Stimulated activated CD8-positive, alpha-beta memory T cell treated with anti-CD3 and anti-CD28 coated beads, Interleukin-2, amount 100 ng/mL, for 1 hour (primary cell): ENCODE measurements at places on chromosomes 3 and 15.

GRCh38 chr3:188294823-188295487, 141.0 kb downstream of the LPP start:
- DNase-seq = no peak

- no peak for DNase-seq
Measured at GRCh38 chr3:13135811-13136321, 62.6 kb upstream of the IQSEC1 start.

DNA sequence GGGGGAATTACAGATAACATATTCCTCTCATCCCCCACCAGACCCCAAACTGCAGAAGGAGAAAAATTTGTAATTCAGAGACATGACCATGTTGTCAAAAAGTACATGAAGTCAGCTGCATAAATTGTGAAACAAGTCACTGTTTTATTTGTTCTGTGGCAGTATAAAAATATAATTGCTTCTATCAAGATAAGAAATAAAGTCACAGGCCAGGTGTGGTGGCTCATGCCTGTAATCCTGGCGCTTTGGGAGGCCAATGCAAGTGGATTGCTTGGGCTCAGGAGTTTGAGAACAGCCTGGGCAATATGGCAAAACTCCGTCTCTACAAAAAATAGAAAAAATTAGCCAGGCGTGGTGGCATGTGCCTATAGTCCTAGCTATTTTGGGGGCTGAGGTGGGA, 87.7 kb upstream of the DPH6 start:
- DNase-seq = no peak

DNA sequence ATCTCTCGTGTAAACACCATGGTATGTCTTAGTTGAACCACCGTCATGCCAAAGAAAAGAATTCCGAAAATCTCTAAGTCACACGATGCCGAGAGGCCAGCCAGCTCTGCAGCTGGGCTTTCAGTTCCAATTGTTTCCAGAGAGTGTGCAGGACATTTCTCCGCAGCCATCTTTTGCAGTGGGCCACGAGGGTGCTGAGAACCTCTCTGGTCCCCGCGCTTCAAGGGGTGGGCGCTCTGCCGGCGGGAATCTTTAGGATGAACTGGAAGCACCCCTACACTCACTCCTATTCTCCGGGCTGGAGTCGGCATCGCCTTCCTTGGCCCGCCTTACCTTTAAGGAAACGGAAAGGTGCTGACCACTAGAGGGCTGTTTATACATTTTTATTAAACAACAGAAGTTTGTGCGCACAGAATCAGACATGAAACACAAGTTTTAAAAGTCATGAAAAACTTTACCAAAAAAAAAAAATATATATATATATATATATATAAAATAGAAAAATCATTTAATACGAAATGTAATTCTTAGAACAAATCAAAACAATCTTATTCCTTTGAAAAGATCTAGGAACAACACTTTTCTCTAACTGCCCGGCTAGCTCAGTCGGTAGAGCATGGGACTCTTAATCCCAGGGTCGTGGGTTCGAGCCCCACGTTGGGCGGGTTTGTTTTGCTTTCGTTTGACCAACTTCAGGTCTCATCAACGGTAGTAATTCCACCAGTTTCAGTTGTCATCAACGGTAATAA, 12.5 kb upstream of the MORF4L1 start:
- DNase-seq = peak; percentile 30

- no peak for DNase-seq
Measured at GRCh38 chr15:66586155-66586976, 20.6 kb upstream of the LCTL start.
